ENCODE measurements at places on chromosomes 7 and 10. TPM values are rescaled to one million over a fixed set of nuclear protein-coding genes. Genes with fewer than 3 reads are reported as not detected.

DNA sequence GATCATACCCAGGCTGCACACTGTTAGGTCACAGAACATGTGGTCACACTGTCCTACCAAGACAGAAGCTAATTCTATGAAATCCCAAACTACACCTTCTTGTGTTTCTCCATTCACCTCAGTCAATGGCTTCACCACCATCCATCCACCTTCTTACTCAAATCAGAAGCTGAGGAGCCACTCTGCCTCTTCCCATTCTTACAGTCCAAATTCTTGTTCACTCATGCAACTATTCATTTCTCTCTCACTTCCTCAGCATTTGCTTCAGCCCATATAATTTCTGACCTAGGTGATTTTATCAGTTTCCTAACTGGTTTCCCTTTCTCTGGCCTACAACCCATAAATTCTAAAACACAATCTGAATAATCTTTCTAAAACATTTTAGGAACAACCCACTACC lies 229.2 kb downstream of the LRRN3 start:
- no peaks in the 10 kb centered on the region for H3K27me3 ChIP-seq
- no peak for DNase-seq
- H3K4me1 ChIP-seq = no peaks in the 10 kb centered on the region
- no peaks in the 10 kb centered on the region for H3K36me3 ChIP-seq
- no peak overlapping the region for H3K27ac ChIP-seq
- no peak overlapping the region for H3K4me3 ChIP-seq

- no peaks in the 10 kb centered on the region for H3K36me3 ChIP-seq
- no peak for DNase-seq
- no peak overlapping the region for H3K4me3 ChIP-seq
- H3K27ac ChIP-seq = no peak overlapping the region
Observed at GRCh38 chr10:9274206-9274755, 1219.8 kb downstream of the GATA3 start.

DNA sequence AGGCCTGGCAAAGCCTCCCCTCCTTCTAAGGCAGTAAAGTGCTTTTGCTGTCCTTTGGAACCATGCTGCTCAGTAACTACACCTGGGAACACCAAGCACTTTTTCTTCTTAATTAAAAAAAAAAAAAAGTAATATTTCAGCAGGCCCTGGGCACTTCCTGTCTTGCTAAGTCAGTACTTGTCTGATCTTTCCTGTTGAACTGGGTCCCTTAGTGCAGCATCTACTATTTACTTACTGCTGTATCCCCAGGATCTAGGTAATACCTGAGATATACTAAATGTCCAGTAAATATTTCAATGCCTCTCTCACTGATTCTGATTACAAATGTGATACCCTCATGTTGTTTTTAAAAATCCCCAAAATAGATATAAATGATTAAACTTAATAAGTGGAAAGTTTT lies 77.4 kb downstream of the PPP1R3C start:
- H3K4me3 ChIP-seq = no peak overlapping the region
- DNase-seq = no peak
- no peaks in the 10 kb centered on the region for H3K36me3 ChIP-seq
- no peak overlapping the region for H3K27ac ChIP-seq

GRCh38 chr10:132521041-132521465 lies 16.5 kb upstream of the INPP5A start:
- no peak overlapping the region for H3K27ac ChIP-seq
- H3K4me3 ChIP-seq = no peak overlapping the region
- no peaks in the 10 kb centered on the region for H3K36me3 ChIP-seq
- H3K4me1 ChIP-seq = peaks cover 51% of the 10 kb centered on the region
- H3K27me3 ChIP-seq = no peaks in the 10 kb centered on the region

CNOT4 gene
- 21.6 TPM for total RNA-seq

All from left lung (tissue), 14 donors.